NCI-H1694 treated with DMSO at 0.1 percent for 48 hours (cell line): ENCODE measurements at places on chromosomes 12 and 14.

DNA sequence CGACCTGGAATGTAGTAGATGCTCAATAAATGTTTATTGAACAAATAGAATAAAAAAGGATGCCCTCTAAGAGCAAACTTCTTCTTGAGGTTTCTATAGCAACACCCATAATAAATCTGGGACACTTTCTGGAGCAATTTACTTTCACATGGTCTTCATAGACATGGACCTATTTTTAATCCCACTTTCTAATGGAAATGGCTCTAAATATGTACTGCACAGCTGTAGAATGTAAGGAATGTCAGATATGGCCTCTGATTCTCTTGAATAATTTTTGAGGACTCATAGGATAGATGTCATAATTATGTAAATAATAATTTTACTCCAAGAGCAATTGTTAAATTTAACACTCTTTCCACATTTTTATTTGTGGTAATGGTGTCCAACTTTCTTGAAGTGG is 133.5 kb upstream of the DAAM1 start:
- no peak for DNase-seq

GRCh38 chr14:52748647-52749292 is 18.8 kb downstream of the STYX start:
- no peak for DNase-seq

DNA sequence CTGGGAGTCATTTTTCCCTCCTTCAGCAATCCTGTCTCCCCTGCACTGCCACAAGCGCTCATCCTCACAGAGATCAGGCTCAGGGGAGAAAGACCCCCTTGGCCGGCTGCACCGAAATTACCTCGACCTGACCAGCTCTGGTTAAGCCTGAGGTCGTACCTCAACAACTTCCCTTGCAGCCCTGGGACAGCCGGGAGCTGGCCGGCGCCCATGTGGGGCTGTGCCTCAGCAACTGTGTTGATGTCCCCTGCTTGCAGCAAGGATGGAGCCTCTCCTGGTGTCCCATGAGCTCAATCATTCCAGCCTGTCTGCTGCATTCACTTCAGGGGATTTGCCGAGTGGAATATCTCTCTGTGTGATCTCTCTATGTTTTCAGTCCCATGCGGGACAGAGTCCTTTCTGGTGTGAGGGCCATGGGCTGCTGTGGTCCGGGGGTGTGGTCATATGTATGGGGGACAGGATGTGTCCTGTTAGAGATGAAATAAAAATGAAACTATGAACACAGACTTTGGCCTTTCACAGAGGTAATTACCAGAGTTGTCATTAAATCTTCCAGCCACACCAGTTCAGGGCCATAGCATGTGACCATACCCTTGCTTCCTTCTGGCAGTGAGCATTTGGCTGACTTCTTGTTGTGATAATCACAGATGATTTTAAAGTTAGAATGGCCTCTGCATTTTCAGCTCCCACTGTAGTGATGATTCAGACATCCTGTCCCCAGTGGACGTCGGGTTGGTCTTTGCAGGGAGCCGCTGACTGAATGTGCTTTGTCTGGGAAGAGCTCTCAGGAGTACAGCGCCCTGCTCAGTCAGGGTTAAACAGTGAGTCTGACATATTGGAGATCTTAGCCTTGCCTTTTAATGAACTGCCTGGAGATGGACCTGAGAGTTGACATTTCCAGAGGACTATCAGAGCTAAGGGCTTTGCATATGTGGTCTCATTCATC is 405.9 kb downstream of the AACS start:
- no peak for DNase-seq

DNA sequence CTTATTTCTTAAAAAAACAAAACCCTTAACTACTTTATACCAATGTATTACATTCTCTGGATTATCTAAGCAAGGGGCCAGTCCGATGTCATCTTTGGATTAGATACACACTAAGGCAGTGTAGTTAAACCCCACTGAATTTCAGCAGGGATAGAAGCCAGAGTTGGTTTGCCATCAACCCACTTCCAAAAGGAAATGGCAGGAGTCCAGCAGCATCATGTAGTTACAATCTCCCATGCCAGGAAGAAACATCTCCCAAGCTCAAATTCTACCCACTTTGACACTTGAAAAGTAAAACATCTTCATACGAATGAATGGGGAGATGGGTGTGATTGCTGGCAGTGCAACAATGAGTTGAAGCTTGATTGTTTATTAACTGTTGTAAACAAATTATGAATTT is 203.5 kb upstream of the PLXNC1 start:
- no peak for DNase-seq

- DNase-seq: peak; percentile 36
Observed at GRCh38 chr14:106268013-106268727, 741.8 kb downstream of the TMEM121 start.

DNA sequence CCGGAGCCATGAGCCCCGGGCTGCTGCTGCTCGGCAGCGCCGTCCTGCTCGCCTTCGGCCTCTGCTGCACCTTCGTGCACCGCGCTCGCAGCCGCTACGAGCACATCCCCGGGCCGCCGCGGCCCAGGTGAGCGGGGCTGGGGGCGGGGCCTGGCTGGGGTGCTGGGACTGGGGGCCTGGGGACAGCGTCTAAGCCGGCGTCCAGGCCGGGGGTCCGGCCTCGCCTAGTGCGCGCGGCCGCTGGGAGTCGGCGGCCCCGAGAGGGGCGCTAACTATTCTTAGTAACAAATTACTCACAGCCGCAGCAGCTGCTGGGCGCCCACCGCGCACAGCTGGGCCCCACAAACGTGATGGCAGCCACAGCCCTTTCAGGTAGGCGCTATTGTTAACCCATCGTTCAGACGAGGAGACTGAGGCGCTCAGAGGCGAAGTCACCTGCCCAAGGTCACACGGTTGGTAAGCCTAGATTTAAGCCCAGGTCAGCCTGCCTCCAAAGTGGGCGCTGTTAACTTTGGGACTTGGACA is 374 bp downstream of the CYP46A1 start:
- DNase-seq: no peak

GRCh38 chr14:96925422-96925821 is 128.2 kb downstream of the VRK1 start:
- DNase-seq: no peak

DNA sequence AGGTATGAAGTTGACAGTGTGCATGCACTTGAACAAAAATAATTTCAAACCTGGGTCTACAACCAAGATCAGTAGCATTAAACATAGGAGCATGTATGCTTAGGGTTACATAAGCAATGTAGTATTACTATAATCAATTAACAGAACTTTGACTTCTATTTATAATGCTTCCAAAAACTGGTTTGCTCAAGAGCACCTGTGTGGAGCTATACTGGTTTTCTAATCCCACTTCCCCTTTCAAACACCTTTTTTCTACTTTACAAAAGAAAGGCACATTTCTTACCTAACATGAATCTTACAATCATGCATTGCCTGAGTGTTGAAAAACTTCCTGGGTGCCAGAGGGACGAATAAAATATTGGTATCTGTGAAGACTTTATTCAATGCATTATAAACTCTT is 72.7 kb downstream of the EFCAB11 start:
- no peak for DNase-seq

DNA sequence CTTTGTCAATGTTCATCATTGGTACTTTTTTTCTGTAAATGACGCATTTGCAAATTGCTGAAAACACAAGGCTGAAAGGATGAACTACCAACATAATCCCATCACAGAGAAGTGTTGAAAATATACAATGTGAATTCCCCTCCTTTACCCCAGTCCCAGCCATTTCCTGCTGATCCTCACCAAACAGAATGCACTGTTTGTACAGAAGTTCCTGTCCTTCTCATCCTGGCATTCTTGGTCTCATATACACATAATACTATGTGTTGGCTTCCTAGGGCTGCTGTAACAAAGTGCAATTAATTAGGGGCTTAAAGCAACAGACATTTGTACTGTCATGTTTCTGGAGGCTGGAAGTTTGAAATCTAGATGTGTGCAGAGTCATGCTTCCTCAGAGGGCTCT is 836.2 kb upstream of the MGAT4C start:
- no peak for DNase-seq

GRCh38 chr14:102415671-102416070 is 52.9 kb downstream of the TECPR2 start:
- peak; percentile 20 for DNase-seq

DNA sequence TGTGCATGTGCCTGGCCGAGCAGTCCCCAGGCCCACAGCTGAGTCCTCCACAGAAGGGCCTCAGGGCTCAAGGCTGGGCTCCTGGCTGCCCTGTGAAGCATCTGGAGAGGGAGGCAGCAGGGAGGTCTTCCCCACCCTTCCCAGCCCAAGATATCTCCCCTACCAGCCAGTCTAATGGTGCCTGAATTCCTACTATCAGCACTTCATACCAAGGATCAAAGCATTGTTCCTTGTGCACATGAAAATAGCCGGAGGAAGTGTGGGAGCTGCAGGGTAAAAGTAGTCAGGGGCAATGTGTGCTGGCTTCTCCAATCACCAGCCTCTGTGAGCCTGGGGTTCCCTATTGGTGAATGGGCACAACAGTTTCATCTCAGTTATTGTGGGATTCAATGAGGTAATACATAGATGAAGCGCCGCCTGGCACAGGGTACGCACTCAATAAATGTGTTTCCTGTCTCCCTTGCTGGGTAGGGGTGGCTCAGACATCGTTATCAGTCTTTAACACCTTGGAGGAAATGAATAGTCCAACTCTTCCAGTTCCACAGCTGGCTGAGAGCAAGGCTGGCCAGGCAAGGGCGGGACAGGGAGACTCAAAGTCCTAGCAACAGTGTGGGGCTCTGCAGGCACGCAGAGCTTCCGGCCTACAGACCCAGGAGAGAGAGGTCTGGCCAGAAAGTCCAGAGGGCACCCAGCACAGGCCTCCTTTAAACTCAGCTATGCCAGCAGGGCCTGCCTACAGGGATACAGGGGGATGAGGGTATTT is 39.1 kb upstream of the PNMA1 start:
- DNase-seq: no peak

DNA sequence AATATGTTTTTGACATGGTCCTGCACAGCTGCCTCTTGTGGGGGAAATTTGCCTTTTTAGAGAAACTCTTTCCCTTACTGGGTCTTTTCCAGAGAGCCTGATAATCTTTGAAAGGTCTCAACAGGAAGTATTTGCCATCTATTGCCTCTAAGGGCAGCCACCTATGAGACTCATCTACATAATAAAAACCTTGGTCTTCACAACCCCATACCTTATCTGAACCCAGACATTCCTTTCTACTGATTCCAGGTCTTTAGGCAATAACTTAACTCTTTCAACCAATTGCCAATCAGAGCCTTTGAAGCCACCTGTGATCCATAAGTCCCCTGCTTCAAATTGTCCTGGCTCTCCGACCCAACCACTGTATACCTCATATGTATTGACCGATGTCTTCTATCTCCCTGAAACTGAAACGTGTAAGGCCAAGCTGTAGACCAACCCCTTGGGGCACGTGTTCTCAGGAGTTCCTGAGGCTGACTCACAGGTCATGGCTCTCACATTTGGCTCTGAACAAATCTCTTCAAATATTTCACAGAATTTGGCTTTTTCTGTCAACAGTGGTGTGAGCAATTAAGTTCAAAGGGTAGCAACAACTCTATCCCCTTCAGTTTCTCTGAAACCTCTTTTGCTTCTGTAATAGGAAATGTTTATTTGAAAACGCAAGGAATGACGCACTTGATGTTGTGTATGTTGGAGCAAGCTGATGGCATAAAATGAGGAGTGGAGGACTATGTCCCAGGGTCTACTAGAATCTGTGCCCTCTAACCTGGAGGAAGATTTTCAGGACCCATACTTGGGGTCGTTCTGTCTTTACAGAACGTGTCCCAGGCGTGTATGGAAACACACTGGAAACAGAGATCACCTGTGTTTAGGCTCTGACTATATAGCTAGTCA is 49.2 kb upstream of the EIF5 start:
- no peak for DNase-seq

DNA sequence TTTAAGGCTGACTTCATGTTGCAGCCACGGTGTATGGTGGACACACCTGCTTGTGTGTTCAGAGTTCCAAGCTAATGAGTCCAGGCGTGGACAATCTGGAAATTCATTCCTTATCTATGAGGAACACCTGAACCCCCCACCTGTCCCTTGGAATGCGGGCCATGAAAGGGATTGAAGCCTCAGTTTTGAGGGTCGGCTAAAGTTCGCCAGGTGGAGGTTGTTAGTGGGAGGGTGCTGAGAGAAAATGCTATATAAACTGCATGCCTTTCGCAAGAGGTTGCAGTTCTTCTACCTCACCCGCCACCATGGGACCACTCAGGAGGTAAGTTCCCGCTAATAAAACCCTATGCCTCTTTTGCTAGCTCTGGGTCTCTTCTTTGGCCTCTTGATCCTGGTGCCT is 348.0 kb downstream of the BCL11B start:
- DNase-seq: no peak

- DNase-seq: no peak
Observed at GRCh38 chr14:65434216-65434850, 21.8 kb downstream of the FUT8 start.

DNA sequence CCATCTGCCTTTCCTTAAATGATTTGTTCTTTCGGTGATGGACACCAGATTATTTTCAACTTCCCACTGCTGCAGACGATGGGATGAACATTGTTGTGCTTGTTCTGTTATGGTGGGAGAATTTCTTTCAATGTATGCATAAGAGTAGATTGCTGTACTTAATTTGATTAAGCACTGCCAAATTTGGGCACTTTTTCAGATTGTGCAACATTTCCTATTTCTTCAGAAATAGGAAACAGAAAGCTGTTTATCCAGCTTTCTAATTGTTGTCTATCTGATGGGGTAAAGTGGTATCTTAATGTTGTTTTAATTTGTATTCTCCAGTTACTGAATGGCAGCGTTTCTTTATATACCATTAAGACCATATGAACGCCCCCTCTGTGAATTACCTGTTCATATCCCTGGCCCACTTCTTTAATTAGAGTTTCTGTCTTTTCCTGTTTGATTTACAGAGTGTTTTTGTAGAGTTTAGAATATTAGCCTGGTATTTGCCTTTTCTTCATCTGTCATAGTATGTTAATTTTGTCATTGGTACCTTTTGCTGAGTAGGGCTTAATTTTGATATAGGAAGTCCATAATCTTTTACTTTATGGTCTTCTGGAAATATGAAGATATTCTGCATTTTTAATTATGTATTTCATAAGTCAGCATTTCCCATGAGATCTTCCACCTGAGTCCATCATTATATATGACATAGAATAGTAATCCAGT is 59.6 kb downstream of the DIP2B start:
- DNase-seq: no peak

DNA sequence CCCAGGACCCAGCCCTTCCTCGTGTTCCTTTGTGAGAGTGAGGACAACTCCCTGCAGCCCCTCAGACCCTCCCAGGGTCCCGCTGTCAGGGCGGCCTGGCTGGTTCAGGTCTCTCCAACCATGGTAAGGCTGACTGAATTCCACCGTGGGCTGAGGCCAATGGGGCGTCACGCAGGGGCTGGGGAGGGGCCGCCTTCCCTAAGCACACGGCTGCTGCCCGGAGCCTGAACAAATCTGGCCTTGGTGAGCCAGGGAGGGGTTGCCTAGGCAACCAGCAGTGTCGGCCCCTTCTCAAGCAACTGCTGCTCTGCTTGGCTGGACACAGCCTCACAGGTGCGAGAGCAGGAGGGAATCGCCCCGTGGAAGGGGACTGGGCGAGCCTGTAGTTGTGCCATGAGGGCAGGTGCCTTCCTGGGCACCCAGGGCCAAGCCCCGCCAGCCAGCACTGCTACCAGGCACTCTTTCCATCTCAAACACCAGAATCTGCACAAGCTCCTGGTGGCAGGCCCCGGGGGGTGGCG is 37.0 kb upstream of the GALNT9 start:
- DNase-seq: no peak
